Bronchial epithelial cell (primary cell): ENCODE measurements at places on chromosomes 12 and 14.

DNA sequence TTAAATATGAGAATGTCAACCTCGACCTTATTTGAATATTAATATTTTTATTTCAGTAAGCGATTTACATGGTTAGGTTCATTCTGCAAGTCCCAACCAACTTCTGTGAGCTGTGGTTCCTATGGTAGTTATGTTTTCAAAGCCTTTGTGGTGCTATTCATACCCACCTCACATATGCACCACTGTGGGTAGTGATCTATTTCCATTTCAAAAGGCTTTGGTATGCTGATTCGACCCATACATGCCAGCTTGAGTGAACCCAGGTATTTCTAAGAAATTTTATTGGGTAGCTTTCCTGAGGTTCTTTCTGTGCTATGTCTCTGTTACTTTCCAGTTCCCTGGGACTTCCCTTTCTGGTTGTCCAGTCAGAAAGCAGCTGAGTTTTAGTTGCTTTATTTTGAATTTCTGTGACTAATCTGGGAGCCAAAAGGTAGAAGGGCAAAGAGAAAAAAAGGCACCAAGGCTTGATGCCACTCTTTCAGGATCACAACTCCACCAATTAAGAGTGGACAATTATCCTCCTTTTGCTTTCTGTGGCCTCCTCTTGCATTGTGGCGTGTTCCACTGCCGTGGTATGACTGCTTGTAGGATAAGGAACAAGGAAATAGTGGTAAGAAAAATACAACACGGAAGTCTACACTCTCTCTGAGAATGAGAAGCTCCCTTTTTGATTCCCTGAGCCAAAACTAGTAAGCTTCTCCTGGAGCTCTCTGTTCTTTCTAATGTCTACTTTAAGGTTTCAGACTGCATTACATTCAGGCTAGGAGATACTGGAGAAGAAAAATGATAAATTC, 729.1 kb downstream of the NOVA1 start:
- no peak for DNase-seq

DNA sequence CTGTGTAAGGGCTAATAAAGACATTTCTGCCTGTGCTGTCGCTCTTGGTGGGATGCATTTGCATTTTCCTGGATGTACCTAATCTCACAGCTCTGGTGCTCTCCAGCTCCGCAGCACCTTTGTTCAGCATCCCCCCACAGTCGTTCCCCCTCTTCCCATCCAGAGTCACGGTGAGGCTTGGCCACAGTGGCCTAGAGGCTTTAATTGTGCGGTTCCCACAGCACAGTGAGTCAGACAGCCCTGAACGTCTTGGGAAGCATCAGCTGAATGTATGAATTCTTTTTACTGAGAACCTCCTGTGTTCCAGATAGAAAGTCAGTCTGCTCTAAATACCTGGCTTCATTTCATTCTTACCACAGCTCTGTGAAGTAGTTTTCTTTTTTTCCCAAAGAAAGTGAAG, 28.7 kb downstream of the MLXIP start:
- DNase-seq: no peak

DNA sequence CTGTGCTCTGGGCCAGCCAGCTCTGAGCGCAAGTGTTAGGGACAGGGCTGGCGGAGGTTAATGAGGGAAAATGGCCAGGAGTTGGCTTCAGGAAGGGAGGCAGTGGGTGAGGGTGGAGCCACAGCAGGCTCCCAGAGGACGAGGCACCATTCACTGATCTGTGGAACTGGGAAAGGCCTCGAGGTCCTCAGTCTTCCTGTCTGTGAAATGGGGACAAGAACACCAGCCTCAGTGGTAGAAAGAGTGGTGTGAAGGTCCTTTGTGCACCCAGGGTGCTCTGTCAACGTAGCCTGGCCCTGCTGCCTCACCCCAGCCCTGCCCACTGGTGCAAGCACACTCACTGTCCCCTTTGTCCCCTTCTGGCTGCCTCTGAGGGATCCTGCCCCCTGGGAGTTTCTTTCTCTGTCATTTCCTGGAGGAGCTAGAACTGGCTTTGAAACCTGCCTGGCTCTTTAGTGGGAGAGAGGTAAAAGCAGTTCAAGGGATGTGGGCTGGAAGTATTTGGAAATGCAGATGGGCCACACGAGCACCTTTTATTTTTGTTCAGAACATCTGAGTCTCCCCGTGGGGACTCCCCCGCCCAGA, 25.0 kb downstream of the SYNDIG1L start:
- DNase-seq: no peak

DNA sequence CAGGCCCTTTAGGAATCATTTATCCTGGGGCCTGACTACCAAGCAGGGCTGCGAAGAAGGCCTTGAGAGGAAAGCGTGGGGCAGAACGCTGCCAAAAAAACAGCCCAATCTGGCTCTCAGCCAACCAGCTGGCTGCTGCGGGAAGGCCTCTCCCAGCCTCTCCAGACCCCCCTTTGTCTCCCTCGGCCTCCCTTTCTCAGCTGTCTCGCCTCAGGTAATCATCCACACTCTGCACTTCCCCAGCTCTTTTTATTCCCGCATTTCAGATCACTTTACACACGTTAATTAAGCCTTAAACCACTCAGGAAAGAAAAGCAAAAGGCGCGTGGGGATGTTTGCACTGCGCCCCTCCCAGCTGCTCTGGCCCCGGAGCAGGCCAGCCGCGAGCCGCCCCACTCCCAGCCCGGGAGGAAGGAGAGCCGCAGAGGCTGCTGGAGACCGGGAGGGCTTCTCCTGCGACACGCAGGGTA, 208.2 kb upstream of the FOXN3 start:
- no peak for DNase-seq
